ENCODE measurements at places on chromosomes 4 and X. TPM values are rescaled to one million over a fixed set of nuclear protein-coding genes. Genes with fewer than 3 reads are reported as not detected.
A peak's percentile ranks its signal among the peaks of the same experiment; 100 is the strongest.

Gene GABRE
- 15.5 TPM for total RNA-seq

DNA sequence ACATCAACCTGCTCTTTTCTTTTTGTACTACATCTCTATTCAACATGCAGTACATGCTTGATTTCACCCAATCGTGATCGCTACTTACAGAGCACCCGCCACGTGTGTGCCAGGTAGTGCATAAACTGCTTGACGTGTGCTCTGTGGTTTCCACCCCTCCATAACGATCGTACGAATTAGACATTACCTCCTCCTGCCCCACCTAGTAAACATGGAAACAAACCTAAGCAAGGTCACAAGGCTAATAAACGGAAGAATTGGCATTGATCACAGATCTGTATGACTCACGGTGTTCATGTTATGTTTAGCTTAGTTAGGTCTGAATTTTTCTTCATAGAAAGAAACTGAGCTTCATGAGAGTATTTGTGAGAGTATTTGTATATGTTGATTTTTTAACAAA lies 64.1 kb downstream of the STX18 start:
- no peak for DNase-seq

GRCh38 chr4:54237770-54238169 lies 8.7 kb downstream of the PDGFRA start:
- DNase-seq = no peak

- DNase-seq = peak; percentile 82
These were observed 1.2 kb downstream of the CPEB2 start for GRCh38 chr4:15003401-15003890.

GRCh38 chr4:30718641-30719453 lies 1.3 kb upstream of the PCDH7 start:
- peak; percentile 39 for DNase-seq

Measured in hepatocyte (in vitro differentiated cells).